PC-9 (cell line): ENCODE measurements at places on chromosomes 13 and 19.

GRCh38 chr19:5292822-5293611 lies 47.6 kb downstream of the PTPRS start:
- H3K4me3 ChIP-seq = peak overlapping the region; percentile 58; the same call in 1 of the 2 replicates
- no peaks in the 10 kb centered on the region for H3K36me3 ChIP-seq
- H3K27ac ChIP-seq = no peak overlapping the region
- H3K4me1 ChIP-seq = peaks cover 3% of the 10 kb centered on the region
- H3K27me3 ChIP-seq = no peaks in the 10 kb centered on the region
- no peak for DNase-seq

- H3K4me3 ChIP-seq = no peak overlapping the region
- H3K27ac ChIP-seq = no peak overlapping the region
- H3K36me3 ChIP-seq = no peaks in the 10 kb centered on the region
- no peaks in the 10 kb centered on the region for H3K27me3 ChIP-seq
- no peak for DNase-seq
Observed at GRCh38 chr13:75325711-75326110, 156.3 kb downstream of the TBC1D4 start.

GRCh38 chr13:70171151-70171550 lies 62.9 kb upstream of the KLHL1 start:
- no peaks in the 10 kb centered on the region for H3K36me3 ChIP-seq
- H3K27ac ChIP-seq = no peak overlapping the region
- H3K4me3 ChIP-seq = no peak overlapping the region
- H3K4me1 ChIP-seq = no peaks in the 10 kb centered on the region

- H3K27ac ChIP-seq = no peak overlapping the region
- H3K4me3 ChIP-seq = no peak overlapping the region
- DNase-seq = no peak
- no peaks in the 10 kb centered on the region for H3K4me1 ChIP-seq
- H3K27me3 ChIP-seq = no peaks in the 10 kb centered on the region
Observed at GRCh38 chr13:104442536-104442935, 1376.3 kb upstream of the SLC10A2 start.

- H3K4me3 ChIP-seq = no peak overlapping the region
- no peaks in the 10 kb centered on the region for H3K4me1 ChIP-seq
- DNase-seq = no peak
Observed at GRCh38 chr13:89891416-89891815, 1456.1 kb upstream of the MIR17HG start.

GRCh38 chr19:18868380-18869022 lies 27.5 kb downstream of the CERS1 start:
- H3K36me3 ChIP-seq = peaks cover 16% of the 10 kb centered on the region
- no peak for DNase-seq
- no peak overlapping the region for H3K27ac ChIP-seq
- no peaks in the 10 kb centered on the region for H3K4me1 ChIP-seq
- no peaks in the 10 kb centered on the region for H3K27me3 ChIP-seq

DNA sequence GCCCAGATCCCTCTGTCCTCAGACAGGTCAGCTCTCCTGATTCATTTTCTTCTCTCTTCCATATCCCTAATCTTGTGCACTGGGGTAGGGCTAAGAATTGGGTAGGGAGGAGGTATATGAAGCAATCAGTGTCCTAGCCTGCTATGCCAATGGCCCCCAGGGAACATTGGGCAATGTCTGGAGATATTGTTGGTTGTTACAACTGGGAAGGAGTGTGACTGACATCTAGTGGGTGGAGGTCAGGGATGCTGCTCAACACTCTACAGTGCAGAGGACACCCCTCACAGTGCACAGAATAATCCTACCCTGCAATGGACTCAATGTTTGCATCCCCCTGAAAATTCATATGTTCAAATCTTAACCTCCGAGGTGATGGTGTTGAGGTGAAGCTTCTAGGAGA lies 57.5 kb downstream of the CPAMD8 start:
- no peak for DNase-seq
- H3K4me1 ChIP-seq = no peaks in the 10 kb centered on the region
- H3K27ac ChIP-seq = no peak overlapping the region
- H3K27me3 ChIP-seq = no peaks in the 10 kb centered on the region
- H3K36me3 ChIP-seq = peaks cover 12% of the 10 kb centered on the region; the same call in 1 of the 2 replicates

DNA sequence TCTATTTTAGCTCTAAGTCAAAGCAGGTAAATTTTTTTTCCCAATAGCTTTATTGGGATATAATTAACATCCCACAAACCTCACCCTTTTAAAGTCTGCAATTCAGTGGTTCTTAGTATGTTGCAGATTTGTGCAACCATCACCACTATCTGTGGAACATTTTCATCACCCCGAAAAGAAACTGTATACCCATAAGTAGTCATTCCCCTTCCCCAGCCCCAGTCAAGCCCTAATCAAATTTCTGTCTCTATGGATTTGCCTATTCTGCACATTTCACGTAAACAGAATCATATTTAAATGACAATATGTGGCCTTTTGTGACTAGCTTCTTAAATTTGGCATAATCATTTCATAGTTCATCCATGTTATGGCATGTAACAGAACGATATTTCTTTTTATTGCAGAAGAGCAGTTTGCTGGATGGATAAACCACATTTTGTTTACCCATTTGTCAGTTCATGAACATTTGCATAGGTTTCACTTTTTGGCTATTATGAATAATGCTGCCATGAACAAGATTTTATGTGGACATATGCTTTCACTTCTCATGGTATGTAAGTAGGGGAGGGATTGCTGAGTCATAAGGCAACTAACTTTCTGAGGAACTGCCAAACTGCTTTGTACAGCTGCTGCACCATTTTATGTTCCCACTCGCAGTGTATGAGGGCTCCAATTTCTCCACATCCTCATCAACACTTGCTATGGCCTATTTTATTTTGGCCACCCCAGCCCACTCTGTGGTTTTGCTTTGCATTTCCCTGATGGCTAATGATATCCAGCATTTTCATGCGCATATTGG lies 10.9 kb downstream of the SLC46A3 start:
- DNase-seq = peak; percentile 47
- H3K27ac ChIP-seq = no peak overlapping the region
- H3K27me3 ChIP-seq = no peaks in the 10 kb centered on the region
- H3K36me3 ChIP-seq = no peaks in the 10 kb centered on the region
